Activated T-helper 1 cell treated with anti-CD3 and anti-CD28 coated beads, Interleukin-2, amount 50 U/mL, for 16 hours (primary cell): ENCODE measurements at places on chromosomes 13 and 19.

GRCh38 chr19:38714354-38714778 lies 29.9 kb downstream of the CAPN12 start:
- DNase-seq, result no peak

DNA sequence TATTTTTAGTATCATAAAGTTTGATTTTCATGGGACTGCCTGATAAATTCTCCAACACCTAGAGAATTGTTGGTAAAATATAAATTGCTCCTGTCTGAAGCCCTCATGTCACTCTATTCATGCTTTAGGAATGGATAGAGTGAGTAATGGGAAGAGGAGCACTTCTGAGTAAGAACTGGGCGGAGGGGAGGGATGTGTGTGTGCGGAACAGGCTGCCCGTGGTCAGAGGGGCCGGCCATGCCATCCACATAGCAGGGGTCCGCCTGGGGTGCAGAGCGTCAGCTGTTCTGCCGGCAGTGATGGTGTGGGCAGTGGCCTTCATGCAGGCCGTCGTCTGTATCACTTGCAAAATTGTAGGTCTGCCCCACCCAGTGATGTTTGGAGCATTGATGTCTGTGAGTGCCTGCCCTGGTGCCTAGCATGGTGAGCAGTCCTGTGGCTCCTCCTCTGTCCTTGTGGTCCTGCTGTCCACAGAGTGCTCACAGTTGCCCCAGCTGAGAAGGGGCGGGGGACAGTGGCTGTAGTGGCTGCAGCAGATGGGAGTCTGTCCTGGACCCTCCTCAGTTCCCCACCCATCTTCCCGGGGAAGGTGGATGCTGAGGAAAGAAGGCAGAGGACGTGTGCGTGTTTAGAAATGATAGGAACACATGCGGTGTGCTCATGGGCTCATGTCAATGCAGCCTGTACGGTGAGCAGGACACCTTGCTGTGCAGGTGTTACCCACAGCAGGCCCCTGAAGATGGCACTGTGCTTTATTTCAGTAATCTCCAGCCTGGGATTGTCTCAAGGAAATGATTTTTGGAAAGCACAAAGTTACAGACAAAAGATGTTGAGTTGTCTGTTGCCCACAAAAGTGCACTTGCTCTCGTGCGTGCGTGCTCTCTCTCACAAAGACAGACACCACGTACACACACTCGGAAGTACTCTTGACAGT lies 49.4 kb upstream of the TEX29 start:
- no peak for DNase-seq

DNA sequence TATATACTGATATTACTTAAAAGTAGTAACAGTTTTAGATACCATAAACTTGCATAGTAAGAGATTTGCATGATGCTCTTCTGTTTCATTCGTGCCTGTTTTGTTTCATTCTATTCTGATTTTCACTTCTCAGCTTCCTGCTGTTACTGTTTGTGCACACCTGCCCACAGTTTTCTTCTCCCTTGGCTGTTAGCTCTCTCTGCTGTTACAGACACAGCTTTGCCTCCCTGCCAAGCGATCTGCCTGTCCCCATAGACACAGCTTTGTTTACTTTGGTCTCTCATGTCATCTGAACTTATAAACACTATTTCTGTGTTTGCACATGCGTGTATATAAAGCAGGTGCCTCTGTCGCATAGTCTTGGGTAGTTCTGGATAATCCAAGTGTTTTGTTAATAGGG lies 21.4 kb upstream of the UPF3A start:
- no peak for DNase-seq

DNA sequence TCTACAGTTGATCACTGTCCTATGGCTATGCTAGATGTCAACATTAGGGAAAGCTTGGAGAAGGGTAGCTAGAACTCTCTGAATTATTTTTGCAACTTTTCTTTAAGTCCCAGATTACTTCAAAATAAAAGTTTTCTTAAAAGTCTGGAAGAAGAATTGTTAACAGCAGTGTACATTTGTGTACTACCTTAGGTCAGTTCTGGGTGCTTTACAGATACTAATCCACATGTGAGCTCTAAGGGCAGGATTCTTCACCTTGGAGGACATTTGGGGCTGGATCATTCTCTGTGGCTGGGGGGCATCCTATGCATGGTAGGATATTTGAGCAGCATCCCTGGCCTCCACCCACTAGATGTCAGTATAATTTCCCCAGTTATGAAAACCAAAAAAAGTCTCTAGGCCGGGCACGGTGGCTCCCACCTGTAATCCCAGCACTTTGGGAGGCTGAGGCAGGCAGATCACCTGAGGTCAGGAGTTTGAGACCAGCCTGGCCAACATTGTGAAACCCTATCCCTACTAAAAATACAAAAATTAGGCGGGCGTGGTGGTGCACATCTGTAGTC lies 2.8 kb downstream of the BRME1 start:
- no peak for DNase-seq

GRCh38 chr19:14418856-14419105 lies 360 bp downstream of the DDX39A start:
- peak; percentile 78 for DNase-seq

DNA sequence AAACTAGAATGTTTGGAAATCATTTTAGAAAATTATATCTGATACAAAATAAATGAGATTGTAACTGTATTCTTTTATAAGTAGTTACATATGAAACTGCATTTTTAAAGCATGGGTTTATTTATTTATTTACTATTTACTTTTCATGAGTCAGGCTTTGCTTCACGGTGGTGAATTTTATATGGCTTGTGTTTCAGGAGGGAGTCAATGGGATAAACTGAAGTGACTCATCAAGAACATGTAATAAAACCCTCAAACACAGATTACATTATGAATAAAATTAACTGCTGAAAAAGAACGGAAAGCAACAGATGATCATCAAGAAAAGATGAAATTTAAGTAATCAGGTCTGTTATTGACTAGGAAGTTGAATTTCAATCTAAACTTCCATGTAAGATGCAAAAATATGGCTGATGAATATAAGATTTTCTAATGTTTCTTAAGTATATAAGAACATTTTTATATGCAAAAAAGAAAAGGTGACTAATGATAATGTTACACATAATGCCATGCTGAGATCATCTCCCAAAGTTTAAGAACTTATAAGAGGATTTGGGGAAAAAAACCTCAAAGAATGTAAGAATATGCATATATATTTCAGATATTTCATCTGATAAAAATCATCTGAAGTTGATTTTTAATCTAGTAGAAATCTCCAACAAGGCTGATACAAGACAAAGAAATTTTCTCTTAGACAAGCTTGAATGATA lies 383.6 kb downstream of the SLITRK1 start:
- no peak for DNase-seq

DNA sequence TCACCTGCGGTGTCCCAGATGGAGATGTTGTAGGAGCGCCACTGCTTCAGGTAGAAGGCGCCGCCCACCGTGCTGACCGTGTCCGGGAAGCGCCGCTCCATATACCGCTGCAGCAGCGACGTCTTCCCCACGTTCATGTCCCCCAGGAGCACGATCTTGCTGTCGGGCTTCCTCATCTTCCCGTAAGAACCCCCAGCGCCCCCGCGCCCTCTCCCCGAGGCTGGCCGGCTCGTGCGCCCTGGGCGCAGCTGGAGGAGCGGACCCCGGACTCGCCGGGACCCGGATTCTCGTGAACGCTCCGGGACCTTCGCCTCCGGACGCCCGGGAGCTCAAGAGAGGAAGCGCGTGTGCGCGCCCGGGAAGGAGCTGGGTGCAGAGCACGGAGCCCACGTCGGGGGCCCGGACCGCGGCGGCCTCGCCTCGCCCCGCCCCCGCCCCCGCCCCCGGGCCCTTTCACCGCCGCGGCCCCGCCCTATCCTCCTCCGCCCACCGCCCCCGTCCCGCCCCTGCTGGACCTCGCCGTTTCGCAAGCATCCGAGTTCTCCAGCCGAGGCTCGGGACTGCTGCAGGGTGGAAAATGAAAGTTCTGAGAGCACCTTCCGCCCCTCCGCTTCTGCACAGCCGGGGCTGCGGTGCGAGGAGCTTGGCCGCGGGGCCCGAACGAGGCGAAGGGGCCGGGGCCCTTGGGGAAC lies at the start of gene RAB20:
Gene RAB20, minus strand, starts transcription at position 379 of the 692 bp plus-strand sequence. Its CDS starts 203 bp downstream, at position 176.
- peak; percentile 29 for DNase-seq

DNA sequence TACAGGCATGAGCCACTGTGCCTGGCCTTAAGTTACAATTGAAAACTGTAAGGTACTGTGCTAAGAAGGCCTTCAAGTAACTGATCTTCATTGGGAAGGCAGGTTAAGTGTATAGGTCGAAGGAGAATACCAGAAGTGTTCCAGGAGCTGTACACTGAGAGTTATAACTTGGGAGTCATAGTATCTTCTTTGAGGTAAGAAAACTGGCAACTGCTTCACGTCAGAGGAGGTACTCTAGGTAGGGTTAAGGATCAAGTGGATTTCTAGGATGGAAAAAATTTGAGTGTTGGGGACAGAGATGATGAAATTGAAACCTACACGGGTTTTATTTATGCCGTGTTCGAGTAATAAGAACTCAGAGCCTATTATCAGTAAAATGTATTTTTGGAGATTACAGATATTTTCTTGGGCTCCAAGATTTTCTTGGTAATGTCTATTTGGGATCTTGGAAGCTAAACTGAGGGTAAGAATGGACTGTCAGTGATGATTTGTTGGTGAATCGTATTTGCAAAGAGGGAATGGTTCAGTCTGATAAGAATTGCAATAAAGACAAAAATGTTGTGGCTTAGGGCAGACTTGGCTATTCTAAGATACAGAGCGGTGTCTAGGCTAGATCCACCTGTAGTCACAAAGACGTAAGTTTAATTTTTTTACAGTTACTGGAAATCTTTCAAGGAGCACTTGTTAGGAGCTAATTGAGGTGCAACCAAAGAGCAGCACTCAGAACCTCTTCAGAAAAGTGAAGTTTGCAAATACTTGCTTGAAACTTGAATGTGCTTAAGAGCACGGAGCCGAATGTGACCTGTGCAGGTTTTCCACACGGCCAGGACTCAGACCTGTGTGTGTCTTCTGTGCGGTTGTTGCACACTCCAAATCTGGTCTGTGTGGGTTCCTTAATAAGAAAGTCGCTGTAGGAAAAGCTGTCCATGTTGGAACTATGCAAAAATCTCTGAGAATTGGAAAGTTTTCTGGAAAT lies 102.5 kb downstream of the URI1 start:
- no peak for DNase-seq

GRCh38 chr13:102930566-102930965 lies 84.7 kb downstream of the ERCC5 start:
- DNase-seq, result no peak

GRCh38 chr13:34502011-34502410 lies 440.1 kb upstream of the NBEA start:
- no peak for DNase-seq

DNA sequence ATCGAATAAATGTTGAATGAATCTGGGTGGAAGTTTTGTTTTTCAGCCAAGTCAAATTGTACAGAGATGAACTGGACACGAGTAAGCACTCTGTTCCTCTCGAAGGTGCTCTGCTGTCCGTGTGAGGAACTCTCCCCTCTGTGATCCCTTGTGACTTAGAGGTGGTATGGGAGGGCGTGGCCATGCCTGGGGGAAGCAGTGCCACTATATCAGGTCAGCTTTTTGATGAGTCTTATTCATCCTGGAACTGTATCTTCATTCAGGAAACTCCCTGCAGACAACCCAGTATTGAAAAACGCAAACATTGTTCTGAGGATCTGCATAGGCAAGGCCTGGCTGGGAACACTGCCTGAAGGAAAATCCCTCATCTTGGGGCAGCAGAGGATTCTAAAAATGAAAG lies 45.7 kb upstream of the FLT1 start:
- no peak for DNase-seq

GRCh38 chr19:21238670-21239069 lies 90.5 kb downstream of the ZNF708 start:
- no peak for DNase-seq

DNA sequence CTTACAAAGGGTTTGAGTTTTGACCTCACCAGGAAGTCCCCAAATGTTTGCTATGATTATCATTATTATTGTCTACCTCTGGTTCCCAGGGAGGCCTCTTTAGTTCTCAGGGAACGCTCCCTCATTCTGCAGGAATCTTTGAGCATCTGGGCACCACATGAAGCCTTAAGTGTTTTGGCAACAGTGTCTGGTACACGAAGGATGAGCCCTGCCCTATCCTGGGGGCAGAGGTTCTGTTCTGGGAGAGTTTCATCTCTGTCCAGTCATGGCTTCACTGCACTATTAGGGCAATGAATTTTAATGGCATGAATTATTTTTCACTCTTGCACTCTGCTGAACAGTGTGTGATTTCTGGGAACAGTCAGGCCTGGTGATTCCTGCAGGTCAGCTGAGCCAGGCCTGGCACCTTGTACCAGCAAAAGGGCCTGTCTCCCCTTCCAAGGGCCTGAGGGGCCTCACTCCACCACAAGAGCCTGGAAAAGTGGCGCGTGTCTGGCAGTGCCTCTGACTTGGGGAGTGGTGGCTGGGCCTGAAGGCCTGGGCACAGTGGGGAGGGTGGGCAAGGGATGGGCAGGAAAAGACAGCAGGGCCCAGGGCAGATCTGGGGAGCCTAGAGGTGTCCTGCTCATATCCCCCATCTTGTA lies 4.6 kb downstream of the FAM187B start:
- DNase-seq, result no peak

GRCh38 chr19:16896146-16897028 lies 7.6 kb downstream of the F2RL3 start:
- no peak for DNase-seq

DNA sequence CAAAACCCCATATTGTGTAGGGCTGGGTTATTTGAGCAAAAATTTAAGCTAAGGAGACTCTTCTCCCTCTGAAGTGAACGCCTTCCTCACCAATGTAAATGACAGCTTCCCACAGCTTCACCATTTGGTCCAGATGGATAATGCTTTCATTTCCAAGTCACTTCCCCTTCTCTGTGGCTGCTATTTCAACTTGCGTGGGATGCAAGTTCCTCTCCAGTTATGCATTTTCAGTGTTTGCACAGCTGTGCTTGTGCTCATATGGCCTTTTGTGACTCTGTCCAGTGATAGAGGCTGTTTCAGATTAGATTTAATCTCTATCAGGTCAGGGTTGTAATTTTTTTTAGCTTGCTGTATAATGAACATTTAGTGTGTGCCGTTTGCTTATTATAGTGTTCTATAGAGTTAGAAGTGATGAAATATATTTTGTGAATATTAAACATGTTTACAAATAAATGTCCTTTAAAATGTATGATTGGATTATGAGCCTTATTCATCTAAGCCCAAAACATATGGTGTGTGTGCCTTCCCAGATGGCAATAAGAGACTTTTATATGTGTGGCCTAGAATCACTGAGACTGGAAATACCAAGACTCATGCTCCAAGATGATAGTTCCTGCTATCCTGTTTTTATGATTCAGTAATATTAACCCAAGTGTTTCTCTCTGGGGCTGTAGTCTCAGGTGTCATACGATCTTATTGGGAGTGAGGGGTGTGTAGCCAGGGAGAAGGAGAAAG lies 86.6 kb downstream of the TNFRSF19 start:
- no peak for DNase-seq

- no peak for DNase-seq
These were observed 6.0 kb downstream of the DBP start for GRCh38 chr19:48631225-48631624.

GRCh38 chr19:54158812-54159351 lies 639 bp downstream of the LENG1 start:
- DNase-seq, result no peak

GRCh38 chr19:11421371-11422098 lies 2.4 kb upstream of the RGL3 start:
- DNase-seq, result no peak

- no peak for DNase-seq
These were observed 5.0 kb upstream of the MADCAM1 start for GRCh38 chr19:491146-491741.

GRCh38 chr13:20390526-20391175 lies 135.0 kb downstream of the CRYL1 start:
- no peak for DNase-seq
